ENCODE measurements at places on chromosomes 2 and 18.
A peak's percentile ranks its signal among the peaks of the same experiment; 100 is the strongest.

GRCh38 chr2:179354739-179355537 is 90.3 kb upstream of the SESTD1 start:
- peak; percentile 41 for DNase-seq

DNA sequence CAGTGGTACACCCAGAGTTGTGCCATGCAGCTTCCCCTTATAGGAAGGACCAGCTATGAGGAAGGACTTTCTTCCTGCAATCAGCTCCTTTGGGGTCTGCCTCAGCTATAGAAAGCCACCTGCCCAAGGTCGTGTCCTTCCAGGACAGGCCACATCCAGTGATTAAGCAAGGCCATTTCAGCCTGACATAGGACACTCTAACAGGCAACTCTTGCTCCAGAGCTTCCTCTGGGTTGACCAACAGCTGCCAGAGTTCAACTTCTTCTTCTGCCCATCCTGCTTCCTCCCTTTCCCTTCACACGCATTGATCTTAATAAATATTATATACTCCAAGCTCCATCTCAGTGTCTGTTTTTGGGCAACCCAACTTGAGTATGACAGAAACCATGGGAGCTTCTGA is 12.8 kb downstream of the LRP2 start:
- DNase-seq: no peak

DNA sequence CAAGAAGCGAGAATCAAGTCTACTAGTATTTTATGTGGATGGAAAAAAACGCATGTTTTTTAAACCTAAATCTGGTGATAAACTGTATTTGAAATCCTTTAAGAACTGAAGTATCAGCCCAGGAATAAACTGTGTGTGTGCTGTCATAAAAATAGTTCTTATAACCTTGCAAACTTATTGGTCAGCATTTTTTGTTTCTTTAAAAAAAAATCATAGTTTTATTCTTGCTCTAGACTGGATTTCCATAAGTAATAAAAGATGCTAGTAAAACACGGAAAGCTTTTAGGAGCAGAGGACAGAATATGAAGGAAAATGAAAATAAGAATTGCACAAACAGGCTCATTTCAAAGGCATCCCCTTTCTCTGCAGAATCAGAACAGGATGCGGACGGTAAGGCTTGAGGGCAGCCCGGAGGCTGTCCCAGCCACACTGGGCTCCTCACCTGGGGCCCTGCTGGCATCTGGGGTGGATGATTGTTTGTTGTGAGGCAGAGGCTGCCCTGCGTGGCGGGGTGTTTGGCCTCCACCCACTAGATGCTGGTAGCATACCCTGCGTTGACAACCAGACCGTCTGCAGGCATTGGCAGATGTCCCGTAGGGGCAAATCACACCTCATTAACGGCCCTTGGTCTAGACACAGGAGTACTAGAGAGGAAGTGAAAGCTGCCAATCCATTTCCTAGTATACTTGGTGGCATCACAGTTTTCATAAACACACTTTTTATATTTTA is 52.5 kb downstream of the MBP start:
- no peak for DNase-seq

GRCh38 chr18:26734760-26735159 is 130.7 kb downstream of the AQP4 start:
- no peak for DNase-seq

GRCh38 chr2:216775043-216775453 is 79.7 kb upstream of the IGFBP5 start:
- DNase-seq: peak; percentile 93

- peak; percentile 92 for DNase-seq
These were observed 46.0 kb downstream of the COX7A2L start for GRCh38 chr2:42314892-42315468.

- DNase-seq: no peak
These were observed 12.4 kb downstream of the RALB start for GRCh38 chr2:120265006-120265405.

DNA sequence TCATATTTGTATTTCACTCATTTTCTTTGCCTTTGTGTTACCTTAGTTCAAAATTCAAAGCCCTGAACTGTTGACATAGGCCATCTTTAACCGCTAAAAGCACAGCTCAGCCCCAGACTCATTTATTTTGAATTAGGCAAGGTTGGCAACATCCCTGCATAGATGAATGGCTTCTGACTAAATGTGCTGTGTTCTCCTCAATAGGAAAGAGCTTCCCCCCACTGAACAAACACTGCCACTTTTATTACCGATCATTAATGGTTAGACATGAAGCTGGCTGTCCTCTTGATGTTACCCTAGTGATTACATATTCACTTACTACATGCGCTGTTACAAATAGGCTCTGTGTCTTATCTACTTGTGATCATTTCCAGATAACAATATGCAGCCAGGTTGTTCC is 170.7 kb downstream of the ADCYAP1 start:
- no peak for DNase-seq

GRCh38 chr2:134460583-134460998 is 206.7 kb downstream of the MGAT5 start:
- DNase-seq: peak; percentile 96

- peak; percentile 69 for DNase-seq
These were observed 327.1 kb downstream of the NCKAP5 start for GRCh38 chr2:133241224-133241571.

All from osteoblast (primary cell).